Calu3 (cell line): ENCODE measurements at places on chromosomes 1 and 21.

DNA sequence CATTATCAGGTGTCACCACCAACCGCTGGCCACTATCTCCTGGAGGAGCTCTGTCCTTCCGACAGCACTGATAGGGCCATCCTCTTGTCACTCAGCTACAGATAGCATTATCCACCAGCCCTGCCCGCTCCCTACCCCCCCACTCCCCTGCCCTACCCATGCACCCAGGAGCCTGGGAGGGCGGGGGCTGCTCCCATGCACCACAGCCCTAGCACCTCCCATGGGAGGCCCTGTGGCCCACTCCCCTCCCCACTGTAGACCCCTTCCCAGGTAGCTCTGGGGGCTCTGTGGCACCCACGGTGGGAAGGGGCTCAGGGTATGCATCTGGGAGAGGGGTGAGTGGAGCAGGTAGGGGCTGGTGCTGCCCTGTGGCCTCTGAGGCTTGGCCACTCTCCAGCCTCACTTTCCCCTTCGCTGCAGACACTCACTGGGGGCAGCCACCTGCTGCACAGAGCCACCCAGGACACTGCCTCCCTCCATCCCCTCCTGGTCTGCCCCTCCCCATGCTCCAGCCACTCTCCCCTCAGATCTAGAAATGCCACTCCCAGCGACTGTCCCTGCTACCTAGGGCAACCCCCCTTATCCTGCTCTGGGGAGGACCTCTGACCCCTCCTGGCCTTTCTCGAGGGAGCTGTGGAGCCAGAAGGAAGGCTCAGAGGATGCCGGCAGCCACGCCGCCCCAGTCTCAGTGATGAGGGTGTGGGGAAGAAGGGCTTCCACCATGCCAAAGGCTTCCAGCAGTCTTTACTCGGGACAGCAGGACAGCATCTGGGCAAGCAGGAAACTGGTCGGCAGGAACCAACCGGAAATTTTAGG lies 58.5 kb downstream of the WNT9A start:
- no peak for DNase-seq

DNA sequence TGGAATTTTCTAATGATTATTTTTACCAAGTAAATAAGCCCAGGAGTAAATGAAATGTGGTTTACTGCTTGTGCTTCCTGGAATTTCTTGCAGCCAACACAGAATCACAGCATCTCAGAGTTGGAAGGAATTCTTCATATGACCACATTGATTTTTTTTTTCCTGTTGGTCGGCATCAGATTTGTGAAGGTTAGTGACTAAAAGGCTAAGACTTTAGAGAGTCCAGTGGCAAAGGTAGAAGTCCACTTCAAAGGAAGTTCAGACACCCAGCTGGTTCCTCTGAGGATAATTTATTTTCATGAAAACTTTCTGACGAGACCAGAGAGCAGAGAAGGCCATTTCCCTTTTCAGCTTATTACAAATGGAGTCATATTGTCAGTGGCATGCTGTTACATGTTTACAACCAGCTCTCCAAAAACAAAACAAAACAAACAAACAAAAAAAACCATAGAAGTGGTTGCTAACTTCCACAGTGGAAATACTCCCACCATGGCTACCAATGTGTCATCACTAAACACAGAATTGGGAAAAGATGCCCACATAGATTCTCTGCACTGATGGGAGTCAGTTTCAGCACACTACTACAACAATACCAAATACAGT lies 77.2 kb upstream of the CDC42BPA start:
- no peak for DNase-seq

- DNase-seq, result no peak
Measured at GRCh38 chr1:12774801-12775345, 1.3 kb downstream of the PRAMEF12 start.

DNA sequence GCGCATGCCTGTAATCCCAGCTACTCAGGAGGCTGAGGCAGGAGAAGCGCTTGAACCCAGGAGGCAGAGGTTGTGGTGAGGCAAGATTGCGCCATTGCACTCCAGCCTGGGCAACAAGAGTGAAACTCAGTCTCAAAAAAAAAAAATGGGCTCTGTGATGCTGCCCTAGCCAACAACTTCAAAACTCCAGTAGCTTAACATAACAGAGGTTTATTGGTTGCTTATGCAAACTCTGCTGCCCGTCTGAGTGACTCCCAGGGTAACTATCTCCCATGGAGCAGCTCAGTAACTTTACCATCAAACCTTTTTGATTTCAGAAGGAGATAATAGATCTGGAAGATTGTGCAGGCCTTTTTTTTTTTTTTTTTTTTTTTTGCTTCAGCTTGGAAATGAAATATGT lies 18.9 kb upstream of the ITLN2 start:
- no peak for DNase-seq

DNA sequence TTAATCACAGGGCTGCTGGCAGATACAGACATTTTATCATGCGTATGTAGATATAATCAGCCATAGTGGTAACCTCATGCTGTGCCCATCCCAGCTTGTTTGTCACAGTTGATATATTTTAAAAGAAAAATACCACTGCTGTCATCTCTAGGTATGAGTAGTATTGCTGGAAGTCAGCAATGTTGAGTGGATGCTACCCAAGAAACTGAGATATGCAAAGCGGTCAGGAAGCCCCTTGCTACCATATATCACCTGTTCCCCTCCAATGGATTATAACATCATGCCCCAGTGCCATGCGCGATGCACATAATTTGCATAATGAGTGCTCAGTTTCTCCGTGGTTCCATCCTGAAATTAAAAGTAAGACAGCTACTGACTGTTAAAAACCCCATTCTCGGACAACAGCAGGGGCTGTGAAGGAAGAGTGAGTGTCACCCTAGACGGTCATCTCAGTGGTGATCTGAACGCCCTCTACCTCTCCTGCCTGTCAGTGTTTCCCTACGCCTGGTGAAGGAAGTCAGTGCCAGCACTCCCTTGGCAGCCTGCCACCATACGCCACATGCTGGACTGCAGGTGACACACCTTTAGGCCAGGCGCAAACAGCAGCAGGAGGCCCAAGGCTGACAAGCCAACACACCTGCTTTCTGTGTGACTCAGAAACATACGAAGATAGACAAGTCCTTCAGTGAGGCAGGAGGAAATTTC lies 2.7 kb downstream of the IL10RB start:
- peak; percentile 93 for DNase-seq

- DNase-seq, result no peak
Measured at GRCh38 chr1:214317734-214318133, 36.8 kb downstream of the SMYD2 start.

DNA sequence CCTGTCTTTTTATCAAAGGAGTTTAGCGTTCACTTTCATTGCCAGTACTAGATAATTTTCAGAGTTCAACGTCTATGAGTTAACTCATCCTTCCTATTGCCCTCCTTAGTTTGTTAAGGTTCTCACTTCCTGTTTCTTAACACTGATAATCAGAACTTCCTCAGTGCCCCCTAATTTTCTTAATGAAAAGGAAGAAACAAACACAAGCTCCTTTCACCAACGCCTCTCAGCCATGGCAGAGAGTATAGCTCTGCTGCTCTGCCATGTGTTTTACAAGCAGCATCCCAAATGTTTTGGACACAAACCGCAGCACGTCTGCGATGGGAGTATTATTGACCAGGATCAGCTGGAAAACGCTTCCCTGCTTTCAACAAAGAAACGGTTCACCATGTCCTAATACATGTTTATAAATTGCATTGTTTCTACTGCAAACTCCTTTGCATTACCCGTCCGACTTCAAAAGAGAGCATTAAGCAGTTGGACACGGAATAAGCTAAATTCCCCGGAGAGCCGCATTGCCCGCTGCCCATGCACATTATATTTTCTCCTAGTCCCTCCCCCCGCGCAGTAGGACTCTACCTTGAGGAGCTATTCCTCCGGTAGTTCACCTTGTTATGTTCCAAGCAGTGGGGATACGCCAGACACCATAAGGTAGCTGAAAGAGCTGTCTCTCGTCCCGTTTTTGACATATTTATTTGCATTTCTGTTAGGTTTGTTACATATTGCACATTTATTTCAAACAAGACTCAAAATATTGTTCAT lies 561 bp downstream of the OLFM3 start:
- DNase-seq, result no peak

DNA sequence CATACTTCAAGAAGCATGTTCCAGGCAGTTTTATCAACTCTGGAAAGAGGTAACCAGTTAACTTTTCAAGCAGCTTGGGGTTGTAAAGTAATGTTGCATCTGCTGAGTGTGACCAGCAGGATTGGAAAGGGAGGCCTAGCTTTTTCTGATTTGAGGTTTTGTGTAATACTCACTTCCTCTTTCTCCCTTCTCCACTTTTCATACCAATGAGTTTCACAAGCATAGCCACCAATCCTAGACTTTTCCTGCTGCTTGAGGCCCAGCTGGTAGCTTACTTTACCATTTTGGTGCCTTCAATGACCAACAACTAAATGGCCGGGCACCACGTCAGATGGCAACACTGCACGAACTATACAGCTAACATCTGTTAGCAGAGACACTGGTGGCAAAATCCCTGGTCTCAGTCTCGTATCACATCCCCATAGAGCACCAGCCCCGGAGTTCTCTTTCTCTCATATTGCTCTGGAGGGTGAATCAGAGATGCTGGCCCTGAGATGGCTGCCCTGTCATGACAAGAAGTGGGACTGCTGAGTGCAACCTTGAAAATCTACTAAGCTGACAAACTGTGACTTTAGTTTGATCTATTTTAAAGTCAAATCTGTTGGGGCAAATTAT lies 14.8 kb upstream of the GPR88 start:
- no peak for DNase-seq

DNA sequence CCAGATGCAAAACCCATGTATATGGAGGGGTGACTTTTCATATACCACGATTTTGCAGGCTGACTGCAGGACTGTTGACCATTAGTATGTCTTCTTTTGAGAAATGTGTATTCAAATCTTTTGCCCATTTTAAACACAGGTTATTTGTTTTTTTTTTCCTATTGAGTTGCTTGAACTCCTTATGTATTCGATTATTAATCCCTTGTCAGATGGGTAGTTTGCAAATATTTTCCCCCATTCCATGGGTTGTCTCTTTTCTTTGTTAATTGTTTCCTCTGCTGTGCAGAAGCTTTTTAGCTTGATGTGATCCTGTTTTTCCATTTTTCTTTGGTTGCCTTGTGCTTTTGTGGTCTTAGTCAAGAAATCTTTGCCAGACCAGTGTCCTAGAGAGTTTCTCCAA lies 24.6 kb upstream of the KLF17 start:
- DNase-seq, result no peak

DNA sequence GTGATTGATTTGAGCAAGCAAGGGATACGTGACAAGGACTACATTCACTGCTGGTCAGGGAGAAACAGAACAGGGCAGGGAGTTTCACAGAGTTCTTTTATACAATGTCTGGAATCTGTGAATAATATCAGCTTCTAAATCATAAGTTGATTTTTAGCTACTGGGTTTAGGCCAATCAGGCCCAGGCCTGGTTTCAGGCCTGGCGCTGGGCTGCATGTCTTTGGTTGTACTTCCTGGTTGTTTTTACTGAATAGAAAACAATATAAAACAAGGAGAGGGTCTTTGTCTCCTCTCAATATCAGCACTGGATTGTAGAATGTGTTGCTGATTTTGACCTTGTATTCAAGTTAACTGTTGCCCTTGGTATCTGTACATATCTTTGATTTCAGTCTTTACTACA lies 865 bp upstream of the AMY2A start:
- no peak for DNase-seq

GRCh38 chr21:14737284-14737691 lies 191.2 kb upstream of the SAMSN1 start:
- no peak for DNase-seq

DNA sequence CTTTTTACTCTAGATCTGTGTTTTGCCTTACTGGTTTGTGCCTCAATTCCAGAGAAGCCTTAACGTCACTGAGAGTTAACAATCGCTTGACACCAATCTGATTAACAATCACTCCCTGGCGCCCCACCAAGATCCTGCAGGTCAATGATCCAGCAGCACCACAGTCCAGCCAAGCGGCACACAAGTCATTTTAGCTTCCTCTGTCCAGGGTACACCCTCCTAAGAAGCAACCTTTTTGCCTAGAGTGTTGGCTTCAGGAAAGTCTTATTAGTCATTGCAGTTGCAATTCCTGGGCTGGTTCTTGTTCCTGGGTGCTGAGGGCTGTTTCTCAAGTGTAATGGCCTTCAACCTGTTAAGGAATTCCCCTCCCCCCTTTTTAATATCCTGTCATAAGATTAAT lies 323.0 kb upstream of the USP25 start:
- no peak for DNase-seq

- no peak for DNase-seq
Measured at GRCh38 chr1:15174615-15174983, 21.1 kb downstream of the TMEM51 start.

GRCh38 chr1:225987491-225988316 lies 11.4 kb downstream of the SDE2 start:
- DNase-seq, result no peak

- no peak for DNase-seq
Measured at GRCh38 chr1:209587789-209588188, 4.3 kb downstream of the CAMK1G start.

- DNase-seq, result no peak
Measured at GRCh38 chr1:3717041-3717714, 35.1 kb upstream of the CCDC27 start.

GRCh38 chr1:202123336-202123813 lies 658 bp downstream of the GPR37L1 start:
- DNase-seq, result no peak

- peak; percentile 34 for DNase-seq
Measured at GRCh38 chr1:156371553-156372264, 2.7 kb downstream of the RHBG start.

GRCh38 chr1:175904808-175905207 lies 161.4 kb upstream of the TNR start:
- no peak for DNase-seq

DNA sequence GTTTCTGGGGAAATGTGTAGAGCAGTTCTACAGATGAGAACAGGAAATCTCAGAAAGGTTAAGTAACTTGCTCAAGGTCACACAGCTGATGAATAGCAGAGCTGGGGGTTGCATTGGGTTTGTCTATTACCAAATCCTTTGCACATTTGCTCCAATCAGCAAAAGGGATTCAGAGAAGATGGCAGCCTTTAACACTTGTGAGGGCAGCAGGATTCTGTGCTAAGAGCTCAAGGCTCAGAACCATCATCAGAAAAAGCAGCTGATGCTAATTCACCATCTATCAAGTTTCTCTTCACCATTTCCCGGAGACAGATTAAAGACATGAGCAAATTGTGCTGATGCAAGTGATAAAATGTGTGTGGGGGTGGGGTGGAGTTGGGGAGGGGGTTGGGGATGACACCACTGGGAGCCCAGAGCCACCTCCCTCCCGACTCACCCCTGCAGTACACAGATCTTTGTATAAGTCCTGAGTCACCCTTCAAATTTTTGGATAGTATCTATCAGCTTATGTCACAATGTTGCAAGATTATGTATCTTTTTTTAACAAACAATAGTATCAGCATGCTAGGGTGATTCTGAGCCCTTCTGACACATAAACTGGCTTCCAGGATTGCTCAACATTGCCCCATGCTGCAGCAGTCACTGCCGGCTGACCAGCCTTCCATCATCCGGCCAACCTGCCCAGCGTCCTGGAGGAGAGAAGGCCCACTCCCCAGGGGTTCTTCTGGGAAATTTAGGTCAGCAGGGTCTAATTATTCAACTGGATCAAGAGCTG lies 2.8 kb upstream of the SPSB1 start:
- no peak for DNase-seq

DNA sequence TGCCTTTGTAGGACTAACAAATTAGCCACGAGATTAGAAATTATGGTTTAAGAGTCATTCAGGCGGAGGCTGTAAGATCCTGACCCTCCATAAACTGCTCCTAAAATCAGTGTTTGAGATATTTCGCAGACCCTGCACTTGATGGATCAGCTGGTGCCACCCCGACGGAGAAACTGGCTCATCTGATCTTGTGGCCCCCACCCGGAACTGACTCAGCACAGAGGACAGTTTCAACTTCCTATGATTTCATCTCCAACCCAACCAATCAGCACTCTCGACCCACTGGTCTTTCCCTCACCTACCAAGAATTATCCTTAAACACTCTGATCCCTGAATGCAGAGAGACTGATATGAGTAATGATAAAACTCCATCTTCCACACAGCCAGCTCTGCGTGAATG lies 3.7 kb upstream of the JAM2 start:
- no peak for DNase-seq
